ENCODE measurements at places on chromosomes 4 and X.
A peak's percentile ranks its signal among the peaks of the same experiment; 100 is the strongest.

GRCh38 chrX:140249088-140249487 is 255.8 kb downstream of the SOX3 start:
- DNase-seq, result no peak

DNA sequence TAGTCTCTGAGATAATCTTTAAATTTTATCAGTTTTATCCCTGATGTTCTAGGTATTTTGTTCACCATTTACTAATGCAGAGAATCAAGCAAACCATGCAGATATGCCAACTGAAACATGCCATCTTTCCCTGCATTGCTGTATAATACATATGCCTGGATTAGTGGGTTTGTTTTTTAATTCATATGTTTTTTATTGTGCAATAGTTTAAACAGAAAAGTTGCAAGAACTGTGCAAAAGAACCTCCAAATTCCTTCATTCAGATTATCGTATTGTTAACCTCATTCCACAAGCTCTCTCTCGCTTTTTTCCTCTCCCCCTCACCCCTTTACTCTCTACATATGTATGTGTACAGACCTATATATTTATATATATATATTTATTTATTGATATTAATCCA is 244.6 kb downstream of the NKX6-1 start:
- DNase-seq, result no peak

GRCh38 chr4:16259889-16260246 is 33.6 kb upstream of the TAPT1 start:
- DNase-seq, result no peak

GRCh38 chr4:79385641-79386040 is 22.4 kb downstream of the GK2 start:
- no peak for DNase-seq

DNA sequence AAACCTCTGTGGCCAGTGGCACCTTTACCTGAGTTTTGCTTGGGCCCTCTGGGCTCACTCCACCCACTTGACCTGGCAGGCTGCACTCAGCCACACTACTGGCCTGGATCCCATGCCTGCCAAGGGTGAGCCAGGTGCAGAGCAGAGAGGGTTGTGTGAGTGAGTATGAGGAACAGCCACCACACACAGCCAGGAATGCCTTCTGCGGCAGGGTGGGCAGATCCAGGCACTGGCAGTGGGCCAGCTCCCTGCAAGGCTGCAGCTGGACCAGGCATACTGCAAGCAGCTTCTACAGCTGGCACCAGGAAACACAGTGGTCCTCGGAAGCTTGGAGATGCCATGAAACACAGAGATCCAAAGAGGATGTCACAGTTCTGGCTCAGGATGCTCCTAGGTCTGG is 570.1 kb upstream of the ACTRT1 start:
- DNase-seq, result no peak

- DNase-seq, result no peak
These were observed 782.5 kb downstream of the FAT4 start for GRCh38 chr4:126097155-126097799.

DNA sequence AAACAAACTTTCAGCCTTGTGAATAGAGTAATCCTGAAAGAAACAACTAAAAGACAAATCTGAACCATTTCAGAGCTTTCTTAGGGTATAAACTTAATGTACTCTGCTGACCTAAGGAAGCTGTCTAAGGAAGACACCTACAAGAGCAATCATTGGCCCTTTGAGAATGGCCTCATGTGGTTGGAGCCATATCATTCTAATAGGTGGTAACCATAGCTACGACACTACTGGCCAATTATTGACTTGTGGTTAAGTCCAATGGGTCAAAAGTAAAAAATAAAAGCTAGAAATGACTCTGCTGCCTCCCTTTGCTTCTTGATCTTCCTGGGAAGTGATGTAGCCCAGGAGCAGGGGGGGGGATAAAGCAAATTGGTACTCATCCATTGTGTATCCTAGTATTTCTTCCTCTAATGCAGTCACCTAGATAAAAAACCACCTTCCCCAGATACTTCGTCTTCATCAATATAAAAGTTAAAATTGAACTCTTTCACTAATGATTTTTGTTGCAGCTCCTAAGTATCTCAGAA is 547.0 kb downstream of the ARAP2 start:
- DNase-seq, result no peak

- DNase-seq, result no peak
These were observed 22.9 kb upstream of the GABRQ start for GRCh38 chrX:152614791-152615190.

GRCh38 chr4:20617678-20618396 is 82.4 kb upstream of the PACRGL start:
- DNase-seq, result no peak

DNA sequence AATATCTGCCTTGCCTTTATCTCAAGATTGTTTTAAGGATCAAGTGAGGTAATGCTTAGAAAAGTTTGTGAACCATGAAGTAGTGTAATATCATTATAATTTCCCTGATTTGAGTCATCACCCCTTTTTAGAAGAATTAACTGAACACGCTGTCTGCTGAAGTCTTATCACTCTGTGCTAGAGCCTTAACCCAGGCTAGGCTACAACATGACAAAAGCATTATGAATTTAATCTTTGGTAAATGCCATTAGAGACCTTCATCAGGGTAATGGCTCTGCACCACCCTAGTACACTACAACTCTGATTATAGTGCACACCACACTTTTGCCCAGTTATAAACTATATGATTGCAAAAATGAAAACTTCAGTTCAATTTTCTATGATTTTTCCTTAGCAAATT is 118.3 kb downstream of the ADGRL3 start:
- DNase-seq, result no peak

DNA sequence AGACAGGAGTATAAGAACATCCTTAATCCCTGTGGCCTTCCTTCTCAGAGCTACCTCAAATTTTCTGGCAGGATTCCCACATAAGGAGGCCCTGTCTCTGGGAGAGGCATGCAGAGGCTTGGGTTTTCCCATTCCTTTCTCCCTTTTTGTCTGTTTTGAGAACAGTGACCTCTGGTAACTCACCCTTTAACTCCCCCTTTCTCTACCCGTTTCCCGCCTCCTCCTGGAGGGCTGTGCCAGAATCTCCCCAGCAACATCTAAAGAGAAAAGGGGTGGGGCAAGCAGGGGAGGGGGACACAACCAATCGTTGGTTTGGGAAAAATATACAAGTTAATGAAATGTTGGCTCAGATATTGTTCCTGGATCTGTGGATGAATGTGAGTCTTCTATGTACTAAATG is 303.7 kb upstream of the IRS4 start:
- no peak for DNase-seq

GRCh38 chr4:107956011-107956410 is 24.7 kb downstream of the CYP2U1 start:
- no peak for DNase-seq

DNA sequence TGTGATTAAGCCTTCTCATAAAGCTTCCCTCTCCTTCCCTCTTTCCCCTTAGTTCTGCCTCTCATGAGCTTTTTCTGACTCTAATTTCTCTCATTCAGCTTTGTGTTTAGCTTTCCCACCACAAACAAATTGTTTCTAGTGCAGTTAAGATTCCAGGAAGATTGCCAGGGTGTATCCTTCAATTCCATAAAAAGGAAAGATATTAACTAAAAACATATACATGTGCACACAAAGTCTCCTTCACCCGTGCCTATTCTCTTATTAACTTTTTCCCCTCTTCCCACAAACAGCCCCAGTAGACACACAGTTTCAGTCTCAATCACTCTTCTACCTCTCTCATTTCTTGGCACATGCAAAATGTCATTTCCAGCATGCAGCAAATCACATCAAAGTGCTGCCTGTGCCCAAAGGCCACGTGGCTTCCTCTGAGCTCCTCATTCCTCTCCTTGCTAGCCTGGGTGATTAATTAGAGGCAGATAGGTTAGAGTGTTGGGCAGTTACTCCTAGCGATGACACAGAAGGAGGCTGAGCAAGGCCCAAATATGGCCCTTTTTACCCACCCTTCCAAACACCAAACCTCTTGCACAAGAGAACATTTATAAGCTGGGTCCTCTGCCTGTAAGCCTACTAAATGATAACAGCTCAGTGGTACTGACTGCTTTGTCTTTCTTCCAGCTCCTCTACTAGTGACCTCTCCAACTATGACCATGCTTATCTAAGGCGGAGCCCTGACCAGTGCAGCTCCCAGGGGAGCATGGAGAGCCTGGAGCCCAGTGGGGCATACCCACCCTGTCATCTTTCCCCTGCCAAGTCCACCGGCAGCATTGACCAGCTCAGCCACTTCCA is 159.6 kb downstream of the SOWAHB start:
- DNase-seq, result no peak

DNA sequence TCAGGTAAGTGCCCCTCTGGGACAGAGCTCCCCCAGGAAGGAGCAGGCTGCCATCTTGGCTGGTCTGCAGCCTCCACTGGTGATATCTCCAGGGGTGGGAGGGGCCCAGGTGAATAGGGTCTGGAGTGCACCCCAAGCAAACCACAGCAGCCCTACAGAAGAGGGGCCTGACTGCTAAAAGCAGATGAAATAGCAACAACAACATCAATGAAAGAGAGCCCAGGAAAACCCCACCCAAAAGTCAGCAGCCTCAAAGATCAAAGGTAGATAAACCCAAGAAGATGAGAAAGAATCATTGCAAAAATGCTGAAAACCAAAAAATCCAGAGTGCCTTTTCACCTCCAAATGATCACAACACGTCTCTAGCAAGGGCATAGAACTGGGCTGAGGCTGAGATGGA is 92.5 kb upstream of the PAGE3 start:
- DNase-seq, result no peak

DNA sequence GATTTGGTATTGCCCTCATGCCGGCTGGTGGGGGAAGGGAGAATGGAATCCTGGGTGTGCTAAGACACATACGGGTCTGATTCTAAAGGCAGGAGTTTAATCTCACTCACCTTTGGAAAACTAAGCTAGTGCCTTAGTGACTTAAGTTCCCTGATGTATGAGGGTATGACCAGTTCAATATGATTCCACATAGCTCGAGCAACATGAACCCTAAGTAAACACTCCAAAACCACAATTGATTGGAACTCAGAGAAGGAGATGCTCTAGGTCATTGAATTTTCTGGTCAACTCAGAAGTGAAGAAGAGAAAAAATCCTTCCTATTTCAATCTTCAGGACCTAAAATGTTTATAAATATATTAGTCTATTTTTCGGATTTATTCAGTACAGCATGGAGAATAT is 420.1 kb upstream of the INTU start:
- DNase-seq, result no peak

DNA sequence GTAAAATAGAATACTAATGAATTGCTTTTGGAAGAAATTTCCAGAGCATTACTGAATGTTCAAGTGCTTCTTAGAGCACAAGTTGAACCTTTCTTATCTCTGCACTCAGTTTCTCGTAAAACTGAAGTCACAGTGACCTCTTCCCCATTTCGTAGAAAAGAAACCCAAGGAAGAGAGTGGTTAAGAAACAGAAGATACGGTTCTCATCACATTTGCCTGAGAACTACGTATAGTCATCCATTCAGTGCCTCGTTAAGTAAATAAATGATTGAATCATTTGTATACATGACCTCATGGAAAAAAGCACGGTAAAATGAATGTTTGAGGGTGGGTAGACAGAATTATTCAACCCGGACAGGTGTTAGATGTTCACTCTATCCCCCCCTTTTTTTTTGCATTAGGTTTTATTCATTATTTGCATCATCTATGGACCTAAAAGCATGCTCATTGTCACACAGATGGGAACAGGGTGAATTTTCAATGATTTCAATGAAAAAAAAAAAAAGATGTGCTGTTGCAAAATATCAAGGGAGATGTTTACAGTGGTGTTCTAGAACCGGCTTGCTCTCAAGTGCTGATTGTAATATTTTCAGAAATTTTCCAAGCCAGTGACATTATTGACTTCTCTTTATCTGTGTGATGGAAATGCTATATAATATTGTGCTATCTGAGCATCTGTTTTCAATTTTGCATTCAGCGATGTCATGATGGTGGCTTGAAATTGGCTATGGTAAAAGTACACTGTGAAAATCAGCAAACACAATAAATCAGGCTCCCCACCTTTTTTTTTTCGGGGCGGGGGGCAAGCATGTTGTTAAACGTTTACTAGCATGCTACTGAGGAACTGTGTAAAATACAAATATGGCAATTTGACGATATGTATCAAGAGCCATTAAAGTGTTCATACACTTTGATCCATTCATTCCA is 4.3 kb downstream of the RHOH start:
- no peak for DNase-seq

GRCh38 chr4:107392951-107393350 is 327.1 kb downstream of the PAPSS1 start:
- peak; percentile 2 for DNase-seq

DNA sequence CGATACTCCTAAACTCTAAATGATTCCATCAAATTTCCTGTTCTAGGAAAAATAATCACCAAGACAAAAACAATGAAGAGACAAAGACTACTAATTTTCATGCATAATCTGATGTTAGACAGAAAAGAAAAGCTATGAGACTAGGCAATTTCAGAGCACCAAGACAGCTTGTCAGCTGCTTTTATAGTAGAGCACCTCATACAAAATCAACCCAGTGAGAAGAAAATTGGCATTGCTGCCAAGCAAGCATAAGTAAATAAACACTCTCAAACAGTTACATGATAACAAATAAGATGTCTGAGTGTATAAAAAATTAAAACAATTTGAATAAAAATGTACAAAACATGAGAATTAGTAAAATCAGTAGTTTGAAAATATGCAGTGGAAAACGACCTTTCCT is 1544.6 kb downstream of the C4orf33 start:
- no peak for DNase-seq

GRCh38 chr4:85142451-85142850 is 176.0 kb upstream of the WDFY3 start:
- no peak for DNase-seq

DNA sequence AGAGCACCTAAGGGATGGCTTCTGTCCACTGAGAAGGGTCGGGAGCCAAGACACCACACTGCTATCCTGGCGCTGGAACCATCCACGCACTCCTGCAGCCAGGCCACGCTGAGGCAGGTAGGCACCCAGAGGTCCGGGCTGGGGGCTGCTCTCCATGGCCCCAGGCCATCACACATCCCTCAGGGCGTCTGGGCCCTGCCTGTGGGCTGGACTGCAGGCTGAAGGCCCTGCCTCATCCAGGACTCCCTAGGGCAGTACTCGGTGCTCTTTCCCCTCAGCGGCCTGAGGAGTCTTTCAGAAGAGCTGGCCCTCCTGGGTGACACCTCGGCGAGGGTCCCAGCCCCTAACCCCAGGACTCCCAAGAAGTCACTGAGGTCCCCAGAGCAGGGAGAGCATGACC is 17.7 kb downstream of the FGFR3 start:
- DNase-seq, result no peak

- no peak for DNase-seq
These were observed 68.8 kb upstream of the CLNK start for GRCh38 chr4:10753336-10753735.

DNA sequence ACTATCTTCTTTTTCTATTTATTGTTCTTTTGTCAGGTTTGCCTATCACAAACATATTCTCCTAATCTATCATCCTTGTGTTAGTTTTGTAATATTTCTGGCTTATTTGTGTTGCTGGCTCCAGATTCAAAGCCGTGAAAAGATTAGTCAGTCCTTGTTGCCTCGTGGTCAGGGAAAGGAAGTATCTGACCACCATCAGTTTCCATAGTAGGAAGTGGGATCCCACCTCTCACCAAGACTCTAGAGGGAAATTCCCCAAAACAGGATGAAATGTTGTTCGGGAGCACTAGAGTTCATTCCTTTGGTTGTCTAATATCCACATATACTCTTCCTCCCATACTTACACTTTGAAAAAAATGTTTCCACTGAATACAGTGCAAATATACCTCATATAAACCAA is 131.0 kb upstream of the HUWE1 start:
- DNase-seq, result no peak
